ENCODE measurements at places on chromosomes 6 and 20.

DNA sequence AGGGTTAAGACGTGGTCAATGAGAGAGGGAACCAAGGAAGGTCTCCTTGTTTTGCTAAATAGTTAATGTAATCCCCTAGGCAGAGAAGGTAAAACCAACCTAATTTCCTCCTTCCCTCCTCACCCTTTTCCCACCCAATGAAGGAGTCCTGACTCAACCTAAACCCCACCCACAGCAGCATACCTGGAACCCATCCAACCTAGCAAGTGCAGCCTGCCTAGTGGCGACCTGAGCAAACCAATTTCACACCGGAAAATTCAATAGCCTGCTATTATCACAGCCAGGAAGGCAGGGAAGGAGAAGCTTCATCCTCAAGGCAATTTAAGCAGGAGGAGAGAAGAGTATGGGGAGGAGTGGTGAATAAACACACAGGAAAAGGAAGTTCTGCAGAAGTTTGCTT, 46.9 kb downstream of the OSTM1 start:
- DNase-seq = peak; percentile 8

- DNase-seq = no peak
Measured at GRCh38 chr6:36955671-36956445, 1.3 kb downstream of the PI16 start.

DNA sequence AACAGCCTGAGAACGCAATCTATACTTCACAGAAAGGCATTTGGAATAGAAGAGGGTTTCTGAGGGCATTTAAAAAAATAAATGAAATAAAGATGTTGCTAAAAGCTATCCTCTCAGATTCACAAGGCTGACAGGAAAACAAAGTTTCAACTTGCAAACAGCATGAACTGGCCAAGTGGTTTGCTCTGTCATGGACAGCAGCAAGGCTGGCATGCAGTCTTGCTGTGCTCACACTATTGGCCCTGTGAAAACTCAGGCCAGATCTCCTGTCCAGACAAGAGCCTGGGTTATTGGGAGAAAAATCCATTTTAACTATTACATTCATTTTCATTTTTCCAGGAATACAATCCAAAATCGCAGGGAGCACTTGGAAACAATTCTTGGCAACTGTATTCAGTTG, 506.2 kb upstream of the SLC35B3 start:
- DNase-seq = no peak

GRCh38 chr20:41854765-41855164, 236.6 kb upstream of the CHD6 start:
- no peak for DNase-seq

- DNase-seq = no peak
Measured at GRCh38 chr20:10911298-10911697, 237.5 kb upstream of the JAG1 start.

DNA sequence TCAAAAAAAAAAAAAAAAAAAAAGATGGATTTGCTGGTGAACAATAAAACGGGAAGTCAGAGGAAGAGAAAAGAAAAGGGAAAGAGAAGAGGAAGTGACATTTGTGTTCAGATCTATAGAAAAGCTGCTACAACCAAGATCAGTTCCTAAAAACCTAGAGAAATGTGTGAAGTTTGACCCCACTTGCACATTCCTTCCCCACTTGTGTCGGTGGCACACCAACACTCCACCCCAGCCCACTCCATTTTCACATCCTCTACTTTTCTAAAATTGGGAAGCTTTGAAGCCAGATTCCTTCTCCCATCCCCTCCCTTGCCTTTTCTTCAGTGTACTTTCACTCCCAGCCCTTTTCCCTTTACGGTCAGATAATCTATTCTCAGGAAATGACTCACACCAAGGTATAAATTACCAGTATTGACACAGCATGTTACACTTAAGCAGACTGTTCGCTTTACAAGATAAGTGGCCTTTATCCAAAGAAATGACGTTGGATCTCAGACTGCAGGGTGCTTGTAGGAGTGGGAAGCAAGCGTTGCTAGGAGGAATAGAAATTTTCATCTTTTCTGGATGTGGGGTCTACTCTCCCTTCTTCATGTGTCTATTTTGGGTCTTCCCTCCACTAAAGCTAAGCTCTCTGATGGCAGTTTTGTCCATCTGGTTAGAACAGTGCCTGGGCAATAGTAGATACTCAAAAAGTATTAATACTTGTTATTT, 92.5 kb upstream of the ADGRF1 start:
- DNase-seq = peak; percentile 93

DNA sequence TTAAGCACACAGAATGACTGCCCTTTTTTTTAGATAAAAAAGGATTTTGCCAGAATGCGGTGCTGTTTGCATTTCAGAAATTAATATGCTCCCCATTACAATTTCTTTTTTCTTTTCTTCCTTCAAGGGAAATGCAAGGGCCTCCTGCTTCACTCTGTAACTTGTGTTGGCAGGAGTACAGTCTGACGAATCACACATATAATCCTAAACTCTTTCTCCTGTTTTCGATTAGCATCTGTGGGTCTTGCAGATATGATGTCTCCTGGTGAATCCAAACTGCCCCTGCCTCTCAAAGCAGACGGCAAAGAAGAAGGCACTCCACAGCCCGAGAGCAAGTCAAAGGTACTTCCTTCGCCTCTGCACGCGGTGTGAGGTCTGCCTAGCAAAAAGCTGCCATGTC, 149.5 kb downstream of the TMEM242 start:
- DNase-seq = no peak

DNA sequence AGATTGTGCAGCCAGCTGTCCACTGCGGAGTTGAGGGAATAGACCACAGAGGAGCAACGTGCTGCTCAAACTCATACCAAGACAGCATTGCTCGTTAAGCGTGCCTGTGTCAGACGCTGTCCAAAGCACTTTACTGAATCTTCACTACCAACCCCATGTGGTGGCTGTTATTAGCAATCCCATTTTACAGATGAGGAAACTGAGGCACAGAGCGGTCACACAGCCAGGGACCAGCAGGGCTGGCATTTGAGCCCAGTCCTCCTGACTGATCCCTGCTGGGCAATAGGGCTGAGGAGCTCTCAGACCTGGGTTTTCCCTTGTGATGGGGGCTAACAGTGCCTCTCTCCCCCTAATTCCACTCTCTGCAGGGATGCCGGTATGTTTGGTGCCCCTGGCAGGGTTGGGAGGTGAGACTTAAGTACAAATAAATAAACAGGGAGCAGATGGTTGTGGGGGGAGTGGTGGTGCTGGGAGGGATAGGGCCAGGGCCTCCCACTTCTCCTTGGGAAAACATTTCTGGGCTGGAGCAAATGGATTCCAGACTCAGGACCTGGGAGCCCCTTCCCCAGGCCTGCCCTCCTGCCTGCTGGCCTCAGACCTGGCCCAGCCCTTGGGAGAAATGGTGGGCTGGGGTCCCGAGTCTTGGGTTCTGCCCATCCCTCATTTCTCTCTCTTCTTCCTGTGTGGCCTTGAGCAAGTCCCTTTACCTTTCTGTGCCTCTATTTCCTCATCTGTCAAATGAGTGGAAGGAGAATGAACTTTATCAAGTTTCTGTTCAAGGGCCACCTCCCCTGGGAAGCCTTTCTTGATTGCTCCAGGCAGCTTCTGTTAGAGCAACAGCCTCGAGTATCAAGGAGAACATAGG, 17.7 kb downstream of the SRXN1 start:
- DNase-seq = no peak

DNA sequence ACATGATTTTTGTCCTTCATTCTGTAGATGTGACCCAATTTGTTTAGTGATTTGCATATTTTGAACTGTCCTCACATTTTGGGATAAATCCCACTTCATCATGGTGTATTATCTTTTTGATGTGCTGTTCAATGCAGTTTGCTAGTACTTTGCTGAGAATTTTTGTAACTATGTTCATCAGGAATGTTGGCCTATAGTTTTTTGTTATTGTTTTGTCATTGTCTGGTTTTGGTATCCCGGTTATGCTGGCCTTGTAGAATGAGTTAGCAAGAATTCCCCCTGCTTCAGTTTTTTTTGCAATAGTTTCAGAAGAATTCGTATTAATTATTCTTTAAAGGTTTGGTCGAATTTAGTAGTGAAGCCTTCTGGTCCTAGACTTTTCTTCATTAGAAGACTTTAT, 11.9 kb downstream of the KIF25 start:
- DNase-seq = no peak

Data from cardiac fibroblast (primary cell).